Natural killer cell treated with Interleukin-12 subunit alpha and Interleukin-12 subunit beta and Interleukin-15 and Interleukin-18, amount 100 ng/mL, for 72 hours (primary cell): ENCODE measurements at places on chromosomes 2 and 18. TPM values are rescaled to one million over a fixed set of nuclear protein-coding genes. Genes with fewer than 3 reads are reported as not detected.

BOLL gene
- total RNA-seq = not detected

IL1B gene
- total RNA-seq = 1.8 TPM

HJURP gene
- total RNA-seq = 35.6 TPM

- H3K4me3 ChIP-seq = no peak overlapping the region
- no peak overlapping the region for H3K27ac ChIP-seq
- H3K27me3 ChIP-seq = peaks cover 5% of the 10 kb centered on the region
- no peak for DNase-seq
- no peaks in the 10 kb centered on the region for H3K4me1 ChIP-seq
- H3K36me3 ChIP-seq = no peaks in the 10 kb centered on the region
These were observed 150.6 kb downstream of the RIF1 start for GRCh38 chr2:151560289-151560688.

DNA sequence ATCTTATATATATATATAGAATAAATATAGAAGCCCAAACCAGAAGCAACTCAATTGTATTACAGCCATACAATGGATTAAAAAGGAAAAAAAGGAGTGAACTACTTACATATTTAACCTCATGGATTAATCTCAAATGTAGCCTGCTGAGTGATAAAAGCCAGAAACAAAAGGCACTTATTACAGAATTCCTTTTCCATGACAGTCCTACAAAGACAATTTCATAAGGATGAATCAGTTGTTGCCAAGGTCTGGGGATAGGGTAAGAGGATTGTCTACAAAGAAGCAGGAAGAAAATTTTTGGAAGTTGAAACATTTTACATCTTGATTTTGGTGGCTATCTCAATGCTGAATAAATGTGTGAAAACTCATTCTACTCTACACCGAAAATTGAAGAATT lies 103.9 kb upstream of the DCC start:
- H3K4me3 ChIP-seq = no peak overlapping the region
- no peaks in the 10 kb centered on the region for H3K4me1 ChIP-seq
- no peak for DNase-seq
- H3K27ac ChIP-seq = no peak overlapping the region

GRCh38 chr2:54295911-54296310 lies 39.9 kb upstream of the TSPYL6 start:
- no peaks in the 10 kb centered on the region for H3K36me3 ChIP-seq
- H3K4me1 ChIP-seq = no peaks in the 10 kb centered on the region
- H3K27me3 ChIP-seq = no peaks in the 10 kb centered on the region
- H3K27ac ChIP-seq = no peak overlapping the region

GRCh38 chr2:143706354-143706753 lies 577.1 kb downstream of the ARHGAP15 start:
- DNase-seq = no peak
- no peak overlapping the region for H3K4me3 ChIP-seq
- peaks cover 41% of the 10 kb centered on the region for H3K4me1 ChIP-seq
- peaks cover 63% of the 10 kb centered on the region for H3K36me3 ChIP-seq

DNA sequence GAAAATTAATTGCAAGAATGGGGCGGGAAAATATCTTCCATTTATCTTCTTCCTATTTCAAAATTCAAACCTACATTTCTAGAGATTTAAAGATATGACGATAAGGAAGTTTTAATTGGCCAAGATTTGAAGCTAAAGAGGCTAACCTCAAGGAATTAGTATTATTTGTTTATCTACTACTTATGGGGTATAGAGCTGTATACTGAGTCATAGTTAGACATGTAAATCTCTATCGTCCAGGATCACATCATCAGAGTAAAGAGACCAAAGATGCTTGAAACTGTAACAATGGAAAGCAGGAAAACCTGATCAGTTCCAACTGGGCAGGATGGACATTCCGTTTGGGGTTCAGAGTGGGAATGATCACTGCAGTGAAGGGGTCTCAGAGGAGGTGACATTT lies 95.2 kb upstream of the KLF7 start:
- H3K4me3 ChIP-seq = no peak overlapping the region
- H3K36me3 ChIP-seq = no peaks in the 10 kb centered on the region
- no peak for DNase-seq
- H3K4me1 ChIP-seq = no peaks in the 10 kb centered on the region
- peaks cover 36% of the 10 kb centered on the region for H3K27me3 ChIP-seq
- no peak overlapping the region for H3K27ac ChIP-seq
